ENCODE measurements at places on chromosomes 3 and 15. TPM values are rescaled to one million over a fixed set of nuclear protein-coding genes. Genes with fewer than 3 reads are reported as not detected.

DNA sequence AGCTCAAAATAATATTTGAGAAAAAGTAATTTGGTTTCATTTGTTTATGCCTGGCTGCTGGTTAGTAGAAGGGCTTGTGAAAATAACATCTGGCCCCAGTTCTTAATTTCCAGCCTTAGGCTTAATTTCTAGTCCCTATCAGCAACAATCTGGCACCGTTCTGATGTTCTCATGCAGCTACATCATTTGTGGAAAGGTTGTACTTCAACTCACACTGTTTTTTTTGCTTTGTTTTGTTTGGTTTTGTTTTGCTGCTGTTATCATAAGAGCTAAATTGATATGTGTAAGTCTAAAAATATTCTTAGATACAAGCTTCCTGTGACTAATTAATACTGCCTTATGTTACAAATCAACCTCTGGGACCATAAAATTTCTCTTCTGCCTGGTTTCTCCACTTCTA lies 8.9 kb downstream of the CPA3 start:
- no peak for DNase-seq

- no peak for DNase-seq
Observed at GRCh38 chr3:119700920-119701734, 1.7 kb upstream of the CFAP91 start.

GRCh38 chr15:45351227-45351626 lies 27.1 kb downstream of the GATM start:
- no peak for DNase-seq

- no peak for DNase-seq
Observed at GRCh38 chr3:126514161-126514560, 3.4 kb downstream of the UROC1 start.

- no peak for DNase-seq
Observed at GRCh38 chr3:3665961-3666640, 133.1 kb upstream of the LRRN1 start.

SERPINI2 gene
- 2.9 TPM for polyA plus RNA-seq

C3orf22 gene
- not detected for polyA plus RNA-seq

GRCh38 chr15:36899696-36900095 lies 200.7 kb downstream of the MEIS2 start:
- DNase-seq = no peak

DNA sequence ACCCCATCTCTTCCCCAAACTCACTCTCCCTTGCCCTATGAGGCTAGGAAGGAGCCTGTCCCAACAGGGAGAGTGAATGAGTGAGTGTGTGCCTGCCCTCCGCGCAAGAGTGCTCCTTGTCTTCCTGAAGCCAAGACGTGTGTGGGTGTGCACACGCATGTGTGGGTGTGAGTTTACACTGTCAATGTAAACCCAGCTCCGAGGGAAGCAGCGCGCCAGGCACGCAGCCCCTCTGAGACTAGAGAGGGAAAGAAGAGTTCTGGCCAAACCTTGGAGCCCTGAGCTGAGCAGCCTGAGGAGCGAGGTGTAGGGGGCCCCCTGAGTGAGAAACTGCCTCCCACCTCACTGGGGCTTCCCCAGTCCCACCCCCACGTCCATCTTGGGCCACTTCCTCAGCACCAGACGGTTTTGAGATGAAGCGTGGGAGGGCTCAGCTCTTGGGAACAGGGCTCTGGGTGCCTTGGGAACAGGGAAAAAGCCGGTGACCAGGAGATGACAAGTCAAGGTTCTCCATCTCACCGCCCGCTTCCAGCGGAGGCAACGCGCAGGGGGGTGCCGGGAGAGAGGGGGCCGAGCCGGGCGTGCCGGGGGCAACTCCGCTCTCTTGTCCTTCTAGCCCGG lies 5.1 kb downstream of the MECOM start:
- DNase-seq = peak; percentile 38

SPTBN5 gene
- polyA plus RNA-seq = 3.0 TPM

- no peak for DNase-seq
Observed at GRCh38 chr3:152858170-152858800, 23.4 kb downstream of the P2RY1 start.

- DNase-seq = no peak
Observed at GRCh38 chr15:80815106-80815505, 35.9 kb downstream of the CEMIP start.

SLC28A1 gene
- 10.7 TPM for polyA plus RNA-seq

DNA sequence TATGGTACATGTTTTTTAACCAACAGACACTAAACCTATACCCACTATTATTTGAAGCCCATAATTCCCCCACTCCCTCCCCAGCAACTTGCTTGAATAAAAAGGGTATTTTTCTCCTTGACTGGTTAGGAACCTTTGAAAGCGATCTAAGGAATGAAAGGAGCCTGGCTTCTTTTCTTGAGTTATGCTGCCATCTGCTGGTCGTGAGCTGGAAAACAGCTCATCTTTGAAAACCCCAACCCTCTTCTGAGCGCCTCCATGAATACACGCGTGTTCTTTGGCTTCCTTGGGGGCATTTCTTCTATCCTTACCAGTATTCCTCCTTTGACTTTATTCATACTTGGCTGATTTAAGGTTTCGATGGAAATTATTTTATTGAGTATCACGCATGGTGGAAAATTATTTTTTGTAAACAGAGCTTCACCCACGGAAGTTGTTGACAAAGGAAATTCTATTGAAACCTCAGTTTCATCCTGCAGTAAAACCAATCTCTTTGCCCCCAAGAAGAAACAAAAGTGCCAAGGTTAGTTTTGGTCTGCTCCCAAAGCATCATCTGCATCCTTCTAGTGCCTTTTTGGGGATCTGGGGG lies 171.6 kb downstream of the SV2B start:
- peak; percentile 71 for DNase-seq

MYRIP gene
- polyA plus RNA-seq = 2.0 TPM

DNA sequence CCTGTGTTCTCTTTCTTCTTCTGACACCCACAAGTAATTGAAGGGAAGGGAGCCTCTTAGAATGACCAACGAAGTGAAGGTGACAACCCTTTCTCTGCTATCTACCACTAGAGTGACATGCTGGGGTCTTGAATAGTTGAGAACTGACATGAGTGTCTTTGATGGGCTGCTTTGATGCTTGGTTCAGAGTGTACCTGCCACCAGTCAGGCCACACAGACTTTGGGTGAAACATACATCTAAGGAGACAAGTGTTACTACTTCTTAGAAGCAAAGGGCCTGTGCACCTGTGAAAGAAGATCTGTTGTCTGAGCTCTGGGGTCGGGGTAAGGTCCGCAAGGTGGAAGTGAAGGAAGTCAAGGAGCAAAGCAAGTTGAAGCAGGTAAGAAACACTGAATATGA lies 1040.7 kb upstream of the CFAP20DC start:
- DNase-seq = no peak

DLL4 gene
- polyA plus RNA-seq = 8.6 TPM

DNA sequence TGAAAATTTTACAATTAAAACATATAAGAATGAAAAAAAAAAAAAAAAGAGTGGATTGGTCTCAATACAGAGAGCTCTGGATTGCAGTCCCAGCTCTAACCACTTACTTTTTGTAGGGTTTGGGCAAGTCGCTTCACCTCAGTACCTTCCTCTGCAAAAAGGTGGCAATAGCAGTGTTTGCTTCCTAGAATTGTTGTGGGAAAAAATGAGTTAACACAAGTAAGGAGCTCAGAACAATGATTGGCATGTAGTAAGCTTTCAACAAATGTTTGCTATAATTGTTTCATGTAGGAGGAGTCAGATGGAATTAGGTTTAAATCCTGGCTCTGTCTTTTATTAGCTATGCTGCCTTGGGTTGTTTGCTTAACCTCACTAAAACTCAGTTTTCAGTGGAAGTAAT lies 425.2 kb upstream of the TBL1XR1 start:
- no peak for DNase-seq

- no peak for DNase-seq
Observed at GRCh38 chr15:67558502-67558901, 16.0 kb downstream of the MAP2K5 start.

DNA sequence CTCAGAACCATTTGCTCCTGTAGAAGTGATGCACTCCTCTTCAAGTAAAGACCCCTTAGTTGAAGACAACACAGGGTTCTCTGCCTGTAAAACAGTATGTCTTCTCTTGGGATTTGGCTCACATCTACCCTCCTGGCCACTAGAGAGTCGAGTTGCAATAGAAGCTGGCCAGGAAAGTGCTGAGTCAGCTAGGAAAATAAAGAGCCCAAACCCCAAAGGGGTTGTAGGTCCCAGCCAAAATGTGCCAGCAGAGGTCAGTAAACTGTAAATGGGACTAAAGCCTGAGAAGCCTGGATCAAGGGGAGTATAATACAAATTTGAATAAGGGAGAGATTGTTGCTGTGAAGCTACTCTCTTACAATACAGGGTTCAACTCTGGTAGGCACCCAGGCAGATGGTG lies 37.2 kb upstream of the THBS1 start:
- no peak for DNase-seq

GRCh38 chr3:170387950-170388349 lies 30.4 kb downstream of the SKIL start:
- DNase-seq = no peak

DNA sequence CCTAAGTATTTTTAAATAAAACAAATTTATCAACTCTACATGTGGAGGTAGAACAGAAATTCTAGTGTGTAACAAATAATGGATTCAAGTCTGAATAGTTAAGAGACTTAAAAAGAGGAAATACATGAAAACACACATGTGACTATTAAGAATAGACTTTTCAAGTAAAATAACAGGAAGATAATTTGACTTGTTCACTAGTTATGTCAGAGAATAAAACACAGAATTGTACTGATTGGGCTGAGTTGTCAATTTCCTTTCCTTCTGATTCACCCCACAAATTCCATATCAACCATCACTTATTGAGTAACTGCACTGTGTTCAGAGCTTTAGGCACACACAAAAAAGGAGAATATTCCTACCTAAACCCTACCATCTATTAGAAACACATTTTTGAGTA lies 557.2 kb downstream of the TUSC7 start:
- DNase-seq = no peak

DNA sequence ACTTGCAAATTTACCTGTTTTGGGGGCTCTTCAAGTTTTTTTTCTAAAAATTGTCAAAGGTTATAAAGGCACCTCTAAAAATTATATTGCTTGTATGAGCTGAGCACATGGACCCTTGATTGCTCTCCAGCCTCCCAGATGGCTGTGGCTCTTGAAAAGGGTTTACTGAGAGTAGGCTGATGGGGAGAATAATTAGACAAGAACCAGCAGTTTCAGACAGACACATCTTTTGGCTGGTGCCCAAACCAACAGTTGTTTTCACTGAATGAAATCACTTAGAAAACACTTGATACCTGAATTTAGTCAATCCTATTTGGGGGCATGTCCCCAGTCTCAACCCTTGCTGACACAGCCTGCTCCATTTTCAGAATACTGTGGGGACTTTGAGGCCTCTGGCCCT lies 217.6 kb downstream of the KBTBD8 start:
- no peak for DNase-seq

DNA sequence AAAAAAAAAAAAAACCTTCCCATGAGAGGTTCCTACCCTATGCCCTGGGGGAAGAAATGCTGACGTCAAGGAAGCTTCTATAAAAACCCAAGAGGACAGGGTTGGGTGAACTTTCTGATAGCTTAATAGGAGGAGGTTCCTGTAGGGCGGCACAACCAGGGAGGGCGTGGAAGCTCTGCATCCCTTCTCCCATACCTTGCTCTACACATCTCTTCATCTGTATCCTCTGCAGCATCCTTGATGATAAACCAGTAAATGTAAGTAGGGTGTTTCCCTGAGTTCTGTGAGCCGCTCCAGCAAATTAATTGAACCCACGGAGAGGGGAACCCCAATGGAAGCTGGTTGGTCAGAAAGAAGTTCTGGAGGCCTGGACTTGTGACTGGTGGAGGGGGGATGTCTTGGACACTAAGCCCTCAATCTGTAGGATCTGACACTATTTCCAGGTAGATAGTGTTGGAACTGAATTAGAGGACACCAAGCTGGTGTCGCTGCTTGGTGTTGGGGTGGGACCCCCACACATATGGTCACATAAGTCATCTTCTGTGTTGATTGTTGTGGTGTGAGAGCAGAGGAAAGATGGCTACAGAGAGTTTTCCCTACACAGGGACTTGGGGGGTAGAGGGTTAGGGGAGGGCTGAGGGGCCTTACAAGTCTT lies 91.5 kb downstream of the ST6GAL1 start:
- no peak for DNase-seq

DNA sequence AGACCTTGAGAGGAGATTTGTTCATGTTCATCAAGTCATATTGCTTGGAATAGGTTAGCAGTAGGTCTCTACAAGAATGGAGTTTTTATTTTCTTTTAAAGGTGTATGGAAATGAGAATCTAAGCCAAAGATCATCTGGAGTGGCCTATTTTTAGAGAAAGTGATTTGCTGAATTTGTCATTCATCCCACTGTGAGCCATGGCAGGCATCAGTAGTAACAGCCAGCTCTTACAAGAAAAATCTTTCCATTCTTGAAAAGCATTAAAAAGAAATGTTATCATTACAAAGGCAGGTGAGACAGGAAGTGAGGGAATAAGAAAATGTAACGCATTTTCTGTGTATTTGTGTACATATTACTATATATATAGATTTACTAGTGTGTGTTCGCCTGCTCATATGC lies 29.6 kb downstream of the STAC start:
- no peak for DNase-seq

GRCh38 chr3:14959359-14959943 lies 12.1 kb downstream of the NR2C2 start:
- DNase-seq = no peak

GRCh38 chr3:56970461-56970879 lies 90.0 kb upstream of the SPATA12 start:
- DNase-seq = no peak

MESP1 gene
- 1.3 TPM for polyA plus RNA-seq

GOLGA6L1 gene
- not detected for polyA plus RNA-seq

GRCh38 chr3:189710620-189711402 lies 79.6 kb downstream of the TP63 start:
- peak; percentile 81 for DNase-seq

DNA sequence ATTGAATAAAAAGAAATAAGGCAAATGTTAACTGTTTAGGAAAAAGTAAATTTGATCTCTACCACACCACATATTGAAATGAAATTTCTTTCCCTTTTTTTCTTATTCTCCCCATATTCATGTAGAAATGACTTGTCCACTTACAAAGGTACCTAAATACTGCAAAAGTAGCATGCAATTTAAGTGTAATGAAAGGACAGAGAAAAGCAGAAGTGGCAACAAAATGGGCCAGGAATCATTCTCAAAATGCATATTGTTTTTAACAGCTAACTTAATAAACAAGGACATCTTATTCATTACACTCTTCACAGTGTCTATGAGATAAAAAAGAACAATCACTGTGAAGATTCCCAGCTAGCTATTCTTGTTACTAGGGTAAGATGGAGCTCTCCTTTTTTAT lies 40.6 kb upstream of the FGF7 start:
- no peak for DNase-seq

Data from renal pelvis (tissue), 12 donors.